ENCODE measurements at places on chromosomes 6 and 20.

DNA sequence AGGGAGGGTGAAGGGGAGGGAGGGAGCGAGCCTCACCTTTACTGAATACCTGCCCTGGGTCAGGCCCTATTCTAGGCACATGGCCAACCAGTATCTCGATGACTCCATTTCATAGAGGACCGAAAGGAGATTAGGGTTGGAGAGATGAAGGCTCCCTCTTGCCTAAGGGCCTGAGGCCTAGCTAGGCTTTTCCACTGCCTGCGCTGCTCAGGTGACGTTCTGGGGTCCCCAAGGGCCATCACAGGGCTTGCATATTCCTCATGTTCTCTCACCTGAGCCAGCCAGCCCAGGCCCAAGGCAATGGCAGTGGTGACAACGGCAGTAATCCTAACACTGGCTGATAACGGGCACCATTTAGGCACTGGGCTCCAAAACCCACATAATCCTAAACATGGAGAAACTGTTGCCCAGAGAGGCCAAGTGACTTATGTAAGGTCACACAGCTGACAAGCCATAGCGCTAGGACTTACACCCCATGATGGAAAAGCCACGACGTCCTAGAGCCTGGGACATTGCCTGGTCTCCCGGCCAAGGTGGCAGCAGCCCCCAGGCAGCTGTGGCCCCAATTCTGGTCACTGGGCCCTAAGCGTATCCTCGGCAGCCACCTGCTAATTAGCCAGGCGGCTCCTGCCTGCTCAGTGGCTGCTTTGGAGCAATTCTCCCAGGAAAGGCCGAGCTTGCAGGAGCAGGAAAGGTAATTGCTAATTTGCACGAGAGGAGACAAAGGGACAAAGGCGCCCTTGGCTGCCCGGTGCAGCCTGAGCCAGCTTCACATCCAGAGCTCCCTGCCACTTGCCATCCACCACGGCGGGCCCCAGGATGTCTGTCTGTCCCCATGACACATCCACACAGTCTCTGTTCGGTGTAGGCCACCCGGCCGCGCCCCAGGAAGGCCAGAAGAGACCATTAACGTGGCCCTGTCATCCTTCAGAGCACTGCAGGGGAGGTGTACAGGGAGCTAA lies 21.5 kb downstream of the NOL4L start:
- no peak for DNase-seq

DNA sequence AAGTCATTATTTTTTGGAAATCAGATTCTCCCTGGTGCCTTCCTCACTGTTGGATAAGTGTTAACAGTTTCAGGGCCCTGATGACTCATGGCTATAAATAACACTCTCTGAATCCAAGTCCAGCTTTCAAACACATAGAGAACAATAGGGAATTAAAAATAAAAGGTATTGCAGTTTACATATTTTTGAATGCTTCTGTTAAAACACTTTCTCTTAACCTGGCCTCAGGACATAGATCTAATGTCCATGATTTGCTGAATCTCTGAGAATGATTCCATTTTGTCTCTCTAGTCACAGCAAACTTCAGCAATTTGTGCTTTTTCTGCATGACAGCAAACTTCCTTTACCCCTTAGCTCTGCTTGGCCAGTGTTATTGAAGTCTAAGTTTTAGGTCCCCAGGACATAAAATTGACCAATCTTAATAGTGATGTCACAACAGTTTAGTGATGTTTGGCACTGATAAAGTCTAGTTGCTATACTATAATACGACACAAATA lies 1192.4 kb upstream of the CITED2 start:
- DNase-seq = no peak

DNA sequence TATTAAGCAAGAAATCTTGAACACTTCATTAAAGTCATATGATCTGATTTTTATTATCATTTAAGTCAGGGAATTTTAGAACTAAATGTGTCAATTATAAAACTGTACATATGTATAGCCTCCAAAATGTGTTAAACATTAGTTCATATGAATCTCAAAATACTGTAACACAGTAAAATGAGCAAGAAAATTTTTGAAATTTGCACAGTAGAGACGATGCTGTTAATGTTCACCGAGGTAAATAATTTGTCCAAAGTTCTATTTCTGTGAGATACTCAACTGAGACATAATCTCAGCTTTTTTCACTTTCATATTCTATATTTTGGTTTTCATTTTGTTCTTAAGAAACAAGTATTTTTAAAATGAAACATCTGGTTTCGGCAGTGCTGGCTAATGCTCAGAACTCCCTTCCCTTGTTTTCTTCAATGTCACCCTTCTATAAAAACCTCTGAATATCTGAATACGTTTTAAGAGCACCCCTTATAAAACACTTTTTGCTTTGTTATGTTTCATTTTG lies 353.1 kb downstream of the LAMA2 start:
- DNase-seq = no peak

DNA sequence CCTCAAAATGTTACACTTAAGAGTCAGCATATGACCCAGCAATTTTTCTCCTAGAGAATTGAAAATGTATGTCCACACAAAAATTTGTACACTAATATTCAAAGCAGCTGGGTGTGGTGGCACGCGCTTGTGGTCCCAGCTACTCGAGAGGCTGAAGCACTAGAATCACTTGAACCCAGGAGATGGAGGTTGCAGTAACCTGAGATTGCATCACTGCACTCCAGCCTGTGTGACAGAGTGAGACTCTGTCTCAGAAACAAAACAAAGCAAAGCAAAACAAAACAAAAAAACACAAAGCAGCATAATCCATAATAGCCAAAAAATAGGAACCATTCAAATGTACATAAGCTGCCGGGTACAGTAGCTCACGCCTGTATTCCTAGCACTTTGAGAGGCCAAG lies 1.6 kb upstream of the RPF2 start:
- no peak for DNase-seq

- no peak for DNase-seq
These were observed 91.7 kb downstream of the PRDM1 start for GRCh38 chr6:106177786-106178185.

- DNase-seq = no peak
These were observed 147.9 kb upstream of the PRND start for GRCh38 chr20:4573564-4574355.
